ENCODE measurements at places on chromosomes 12 and 14.

DNA sequence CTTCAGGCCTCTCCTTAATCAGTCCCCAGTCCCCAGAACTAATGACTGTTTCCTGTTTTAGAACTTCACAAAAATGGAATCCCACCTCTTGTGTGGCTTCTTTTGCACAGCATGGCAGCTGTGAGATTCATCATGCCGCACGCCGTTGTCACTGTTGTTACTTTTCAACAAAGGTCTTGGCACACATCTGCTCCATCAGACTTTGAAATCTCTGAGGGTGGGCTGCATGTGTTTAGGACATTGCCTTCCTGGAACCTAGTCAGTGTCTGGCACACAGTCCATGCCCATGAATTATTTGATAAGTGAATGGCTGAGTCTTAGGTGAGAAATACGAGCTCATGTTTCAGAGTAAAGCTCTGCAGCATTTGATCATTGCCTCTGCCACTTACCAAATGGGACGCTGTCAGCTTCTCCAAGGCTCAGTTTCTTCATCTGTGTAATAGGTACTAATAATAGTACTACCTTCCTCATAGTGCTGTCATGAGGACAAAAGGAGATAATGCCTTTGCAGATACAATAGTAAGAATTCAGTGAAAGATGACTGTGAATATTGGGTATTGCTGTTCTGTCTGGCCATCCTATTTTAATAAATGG lies 90.4 kb downstream of the SRRM4 start:
- DNase-seq: no peak

DNA sequence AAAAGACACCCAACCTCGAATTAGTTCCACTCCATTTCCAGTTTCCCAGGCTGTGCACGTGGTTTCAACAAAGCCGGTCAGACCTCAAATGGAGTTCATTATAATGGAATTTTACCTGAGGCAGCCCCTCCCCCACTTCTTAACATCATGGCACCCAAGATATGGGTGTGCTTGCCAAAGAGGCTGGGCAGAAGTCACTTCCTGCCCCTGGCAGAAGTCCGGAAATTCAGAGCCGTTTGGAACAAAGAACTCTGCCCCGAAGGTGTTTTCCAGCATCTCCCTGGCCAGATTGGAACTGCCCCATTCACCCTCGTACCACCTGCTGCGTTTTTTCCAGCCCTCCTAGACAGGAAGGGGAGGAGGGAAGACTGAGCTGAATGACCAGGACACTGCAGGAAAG lies 8.2 kb downstream of the VDR start:
- no peak for DNase-seq

DNA sequence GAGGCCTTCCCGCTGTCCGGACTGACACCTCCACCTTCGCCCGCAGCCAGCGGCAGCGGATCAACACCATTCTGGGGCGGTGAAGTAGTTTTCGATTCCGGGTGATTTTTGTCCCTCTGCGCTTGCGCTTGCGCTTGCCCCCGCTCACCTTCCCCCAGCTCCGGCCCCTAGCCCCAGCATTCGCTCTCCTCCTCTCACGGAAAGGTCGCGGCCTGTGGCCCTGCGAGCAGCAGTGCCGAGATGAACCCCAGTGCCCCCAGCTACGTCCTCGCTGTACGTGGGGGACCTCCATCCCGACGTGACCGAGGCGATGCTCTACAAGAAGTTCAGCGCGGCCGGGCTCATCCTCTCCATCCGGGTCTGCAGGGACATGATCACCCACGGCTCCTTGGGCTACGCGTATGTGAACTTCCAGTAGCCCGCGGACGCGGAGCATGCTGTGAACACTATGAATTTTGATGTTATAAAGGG lies 22.7 kb upstream of the SRGAP1 start:
- no peak for DNase-seq

DNA sequence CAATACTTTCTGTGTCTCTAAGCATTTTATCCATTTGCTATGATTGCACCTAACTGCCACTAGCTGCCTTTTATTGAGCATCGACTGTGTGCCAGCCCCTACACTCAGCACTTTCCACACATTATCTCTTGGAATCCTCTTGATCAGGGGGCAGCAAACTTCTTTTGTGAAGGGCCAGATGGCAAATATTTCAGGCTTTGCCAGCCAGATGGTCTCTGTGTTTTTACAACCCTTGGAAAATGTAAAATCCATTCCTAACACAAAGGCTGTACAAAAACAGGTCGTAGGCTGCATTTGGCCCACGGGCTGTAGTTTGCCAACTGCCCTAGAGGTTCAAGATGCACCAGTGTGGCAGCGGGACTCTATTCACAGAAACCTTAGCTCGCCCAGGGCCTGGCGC lies 19.5 kb downstream of the FOXN4 start:
- no peak for DNase-seq

- no peak for DNase-seq
Observed at GRCh38 chr12:5966486-5967095, 21.5 kb upstream of the ANO2 start.

- DNase-seq: no peak
Observed at GRCh38 chr14:75915045-75915444, 66.8 kb downstream of the TGFB3 start.

DNA sequence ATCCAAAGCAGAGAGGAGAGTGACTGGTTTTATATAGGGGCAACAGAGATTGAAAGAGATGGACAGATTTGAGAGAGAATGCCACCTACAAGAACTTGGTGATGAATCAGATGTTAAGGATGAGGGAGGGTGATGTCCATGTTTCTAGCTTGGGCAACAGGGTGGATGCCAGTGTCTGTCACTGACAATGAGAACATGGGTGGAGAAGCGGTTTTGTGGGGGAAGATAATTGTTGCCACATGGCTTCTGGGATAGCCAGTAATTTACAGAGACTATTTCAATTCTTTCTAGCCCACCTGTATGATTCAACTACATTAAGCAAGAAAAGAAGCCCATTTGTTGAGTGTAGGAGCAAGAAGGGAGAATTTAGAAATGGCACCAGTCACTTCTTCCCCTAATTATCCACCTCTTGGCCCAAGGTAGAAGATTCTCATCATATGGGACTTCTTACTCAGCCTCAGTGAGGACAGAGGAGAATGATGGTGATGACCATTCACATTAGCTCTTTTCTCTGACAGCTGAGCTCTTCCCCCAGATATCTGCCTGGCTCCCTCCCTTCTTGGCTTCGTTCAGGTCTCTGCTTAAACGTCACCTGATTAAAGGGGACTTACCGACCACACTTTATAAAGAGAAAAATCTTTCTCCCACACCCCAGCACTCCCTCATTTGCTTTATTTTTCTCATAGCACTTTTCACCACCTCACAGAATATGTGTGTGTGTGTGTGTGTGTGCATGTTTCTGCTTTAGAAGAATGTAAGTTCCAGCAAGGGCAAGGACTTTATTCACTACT lies 117.8 kb downstream of the DUSP6 start:
- no peak for DNase-seq

DNA sequence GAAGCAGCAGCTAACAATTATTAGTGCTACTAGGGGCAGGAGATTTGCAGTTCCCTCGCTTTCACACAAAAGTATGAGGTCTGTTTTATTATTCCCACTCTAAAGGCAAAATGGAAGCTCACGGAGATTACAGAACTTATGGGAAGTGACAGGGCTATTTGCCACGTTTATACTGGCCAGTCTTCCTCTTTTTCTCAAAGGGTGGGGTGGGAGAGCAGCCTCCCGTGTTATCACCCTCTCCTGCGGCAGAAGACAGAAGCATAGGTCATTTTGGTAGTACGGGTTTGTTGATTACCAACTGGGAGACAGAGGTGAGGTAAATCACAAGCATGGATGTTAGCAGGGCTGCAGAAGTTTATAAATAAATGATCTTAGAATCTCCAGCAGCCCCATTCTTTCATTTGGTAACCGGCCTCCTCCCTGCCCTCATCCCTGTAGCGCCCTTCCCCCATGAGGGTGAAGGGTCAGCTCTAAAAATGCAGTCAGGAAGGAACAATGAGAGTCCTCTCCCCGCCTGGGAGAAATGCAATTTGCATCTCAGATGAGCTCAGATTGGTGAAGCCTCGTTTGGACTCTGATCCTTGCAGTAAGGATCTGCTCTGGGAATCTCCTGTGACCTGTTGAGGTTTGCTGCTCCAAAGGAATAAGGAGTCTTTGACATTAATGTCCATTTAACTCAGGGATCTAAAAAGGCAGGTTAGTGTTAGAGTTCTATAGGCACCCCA lies 44.7 kb upstream of the SINHCAF start:
- DNase-seq: no peak

DNA sequence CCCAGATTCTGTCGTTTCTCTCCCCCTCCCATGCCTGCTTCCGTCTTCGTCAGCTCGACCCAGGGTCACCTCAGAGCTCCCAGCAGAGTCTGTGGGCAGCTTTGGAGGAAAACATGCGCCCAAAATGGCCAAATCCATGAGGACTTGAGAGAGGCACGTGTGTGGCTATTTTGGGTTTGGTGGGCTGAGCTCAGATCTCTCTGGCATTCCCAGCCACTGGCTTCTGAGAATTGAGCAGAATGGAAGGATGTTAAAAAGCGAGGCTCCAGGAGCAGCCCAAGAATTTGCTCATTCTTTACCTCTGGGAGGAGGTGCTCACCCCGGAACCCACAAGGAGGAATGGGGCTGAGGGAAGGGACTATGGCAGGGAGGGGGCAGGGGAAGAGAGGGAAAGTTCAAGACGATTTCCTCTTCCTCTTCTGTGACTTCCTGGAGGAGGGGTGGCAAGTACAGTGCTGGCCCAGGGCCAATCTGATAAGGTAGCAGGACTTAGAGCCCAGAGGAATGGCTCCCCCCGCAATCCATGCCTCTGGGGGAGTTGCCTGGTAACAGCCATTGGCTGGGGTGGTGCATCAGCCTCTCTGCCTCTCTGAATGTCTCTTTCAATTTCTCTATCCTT lies 20.1 kb downstream of the TSPAN9 start:
- DNase-seq: no peak

- DNase-seq: no peak
Observed at GRCh38 chr12:120719496-120720233, 6.0 kb upstream of the ACADS start.

GRCh38 chr14:35158951-35159653 lies 36.8 kb downstream of the PRORP start:
- DNase-seq: no peak

- DNase-seq: peak; percentile 61
Observed at GRCh38 chr12:110088936-110089335, 35.2 kb upstream of the IFT81 start.

- DNase-seq: peak; percentile 73
Observed at GRCh38 chr14:35883677-35884293, 57.6 kb downstream of the BRMS1L start.

GRCh38 chr14:83071888-83072501 lies 1538.3 kb upstream of the SEL1L start:
- no peak for DNase-seq

DNA sequence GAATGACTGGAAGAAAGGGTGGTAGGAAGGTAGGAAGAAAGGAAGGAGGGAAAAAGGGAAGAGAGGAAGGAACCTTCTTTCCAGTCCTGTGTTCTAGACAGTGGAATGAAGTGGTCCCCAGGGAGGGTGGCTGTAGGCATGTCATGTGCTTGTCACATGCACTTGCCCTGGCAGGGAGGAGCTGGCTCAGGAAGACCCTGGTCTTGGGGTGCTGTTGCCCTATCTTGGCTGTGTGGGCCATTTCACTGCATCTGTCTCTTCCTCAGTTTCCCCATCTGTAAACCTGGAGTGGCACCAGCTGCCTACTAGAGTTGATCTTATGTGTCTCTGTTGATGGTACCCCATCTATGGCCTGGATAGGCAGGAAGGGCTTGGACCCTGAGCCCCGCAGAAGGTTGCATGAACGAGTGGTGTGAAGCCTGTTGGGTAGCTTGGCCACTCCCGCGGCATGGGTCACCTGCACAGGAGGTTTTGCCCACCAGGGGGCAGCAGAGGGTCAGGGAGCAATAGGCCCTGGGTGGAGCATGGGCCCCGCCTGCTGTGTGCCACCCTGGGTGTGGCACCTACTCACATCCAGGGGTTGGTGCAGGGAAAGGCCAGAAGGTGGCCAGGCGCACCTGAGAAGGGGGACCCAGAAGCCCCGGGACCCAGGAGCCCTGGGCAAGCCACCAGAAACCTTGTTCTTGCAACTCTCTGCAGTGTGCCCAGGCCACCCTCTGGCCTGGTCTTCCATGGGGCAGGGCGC lies 25.1 kb downstream of the MEG3 start:
- DNase-seq: peak; percentile 35

DNA sequence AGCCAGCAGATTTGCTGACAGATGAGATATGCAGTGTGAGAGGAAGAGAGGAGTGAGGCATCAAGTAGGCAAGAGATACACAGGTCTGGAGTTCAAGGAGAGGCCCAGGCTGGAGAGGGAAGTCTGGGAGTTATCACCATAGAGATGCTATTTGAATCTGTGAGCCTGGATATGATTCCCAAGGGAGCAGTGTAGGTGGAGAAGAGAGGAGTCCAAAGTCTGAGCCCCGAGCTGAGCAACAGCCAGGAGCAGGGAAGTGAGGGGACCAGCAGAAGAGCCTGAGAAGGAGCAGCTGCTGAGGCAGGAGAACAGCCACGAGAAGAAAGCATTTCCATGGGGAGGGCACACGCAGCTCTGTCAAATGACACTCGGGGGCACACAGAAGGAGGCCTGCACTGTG lies 20.2 kb upstream of the NXPH4 start:
- no peak for DNase-seq

DNA sequence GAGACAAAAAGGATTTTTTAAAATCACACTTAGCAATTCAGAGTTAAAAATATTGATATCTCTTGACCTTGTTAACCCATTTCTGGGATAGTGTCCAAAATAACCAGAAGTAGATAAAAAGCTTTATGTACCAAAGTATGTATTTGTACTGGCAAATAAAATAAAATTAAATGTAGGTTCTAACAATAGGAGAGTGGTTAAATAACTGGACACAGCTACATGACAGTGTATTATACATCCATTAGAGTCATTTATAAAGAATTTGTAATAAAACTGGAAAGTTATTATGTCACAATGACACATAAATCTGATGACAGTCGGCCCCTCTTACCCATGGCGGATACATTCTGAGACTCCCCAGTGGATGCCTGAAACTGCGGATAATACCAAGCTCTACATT lies 34.0 kb downstream of the BMAL2 start:
- DNase-seq: no peak

DNA sequence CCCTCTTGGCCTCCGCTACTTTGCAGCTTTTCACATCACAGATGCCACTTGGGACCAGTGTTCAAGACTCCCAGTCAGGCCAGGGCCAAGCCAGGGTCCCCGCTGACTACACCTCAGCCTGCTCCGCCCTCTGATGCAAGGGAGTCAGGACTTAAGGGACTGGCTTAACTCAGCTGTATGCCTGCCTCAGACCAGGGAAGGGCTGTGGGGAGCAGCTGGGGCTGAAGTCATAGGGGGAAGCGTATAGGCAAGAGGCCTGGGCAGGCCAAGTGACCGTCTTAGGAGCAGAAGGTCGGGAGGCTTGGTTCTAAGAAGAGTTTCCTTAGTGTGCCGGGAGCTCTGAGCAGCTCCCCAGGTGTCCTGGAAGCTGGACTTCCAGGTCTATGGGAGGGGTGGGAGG lies 21.9 kb downstream of the KDM2B start:
- DNase-seq: no peak

Measured in Ammon's horn (tissue), 1 donor.